ENCODE measurements at places on chromosomes 1 and 21. TPM values are rescaled to one million over a fixed set of nuclear protein-coding genes. Genes with fewer than 3 reads are reported as not detected.

DNA sequence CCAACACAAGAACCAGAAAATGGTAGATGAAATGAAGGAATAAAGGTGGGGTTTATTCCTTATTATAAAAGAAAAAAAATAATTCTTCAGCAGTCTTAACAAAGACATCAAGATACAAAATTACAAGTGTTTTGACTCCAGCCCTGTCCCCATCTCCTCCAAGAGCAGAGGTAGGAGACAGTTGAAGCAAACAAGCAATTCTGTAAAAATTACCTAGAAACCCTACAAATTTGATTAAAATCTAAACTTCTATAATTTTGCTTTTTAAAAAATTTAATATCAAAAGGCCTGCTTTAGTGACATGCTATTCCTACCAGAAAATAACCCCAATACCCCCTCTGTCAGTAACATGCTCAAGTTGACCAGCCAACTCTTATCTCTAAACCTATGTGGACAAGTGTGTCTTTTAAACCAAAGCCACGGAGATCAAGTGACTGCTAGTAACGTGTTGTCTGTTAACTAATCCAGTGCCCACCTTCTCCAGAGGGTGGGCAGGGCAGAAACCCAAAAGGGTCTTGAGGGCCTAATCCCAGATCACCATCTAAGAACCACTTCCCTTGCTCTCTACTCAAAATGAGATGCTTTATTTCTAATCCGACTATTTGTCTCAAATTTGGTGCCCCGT lies 8.4 kb downstream of the GLUL start:
- DNase-seq, result no peak

- DNase-seq, result no peak
These were observed 31.6 kb downstream of the MAPKAPK2 start for GRCh38 chr1:206716159-206716869.

DNA sequence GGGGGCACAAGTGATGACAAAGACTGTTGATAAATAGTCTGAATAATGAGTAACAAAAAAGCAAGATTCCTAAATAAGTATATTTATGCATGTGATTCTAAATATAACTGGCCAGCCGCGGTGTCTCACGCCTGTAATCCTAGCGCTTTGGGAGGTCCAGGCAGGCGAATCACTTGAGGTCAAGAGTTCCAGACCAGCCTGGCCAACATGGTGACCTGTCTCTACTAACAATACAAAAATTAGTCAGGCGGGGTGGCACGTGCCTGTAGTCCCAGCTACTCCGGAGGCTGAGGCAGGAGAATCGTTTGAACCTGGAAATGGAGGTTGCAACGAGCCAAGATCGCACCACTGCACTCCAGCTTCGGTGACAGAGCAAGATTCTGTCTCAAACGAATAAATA lies 161.5 kb downstream of the TOMM20 start:
- DNase-seq, result no peak

DNA sequence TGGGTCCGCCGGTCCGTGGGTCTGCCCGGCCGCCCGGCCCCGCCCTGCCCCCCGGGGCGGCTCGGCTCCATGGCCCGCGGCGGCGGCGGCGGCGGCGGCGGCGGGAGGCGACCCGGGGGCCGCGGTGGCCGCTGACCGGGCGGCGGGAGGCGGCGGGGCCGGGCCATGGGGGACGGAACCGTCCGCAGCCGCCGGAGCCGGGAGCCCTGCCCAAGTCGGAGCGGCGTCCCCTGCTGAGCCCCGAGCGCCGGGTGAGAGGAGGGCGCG lies 184 bp downstream of the B4GALT2 start:
- no peak for DNase-seq

GRCh38 chr1:81758181-81758580 lies 42.6 kb upstream of the ADGRL2 start:
- DNase-seq, result peak; percentile 0

DNA sequence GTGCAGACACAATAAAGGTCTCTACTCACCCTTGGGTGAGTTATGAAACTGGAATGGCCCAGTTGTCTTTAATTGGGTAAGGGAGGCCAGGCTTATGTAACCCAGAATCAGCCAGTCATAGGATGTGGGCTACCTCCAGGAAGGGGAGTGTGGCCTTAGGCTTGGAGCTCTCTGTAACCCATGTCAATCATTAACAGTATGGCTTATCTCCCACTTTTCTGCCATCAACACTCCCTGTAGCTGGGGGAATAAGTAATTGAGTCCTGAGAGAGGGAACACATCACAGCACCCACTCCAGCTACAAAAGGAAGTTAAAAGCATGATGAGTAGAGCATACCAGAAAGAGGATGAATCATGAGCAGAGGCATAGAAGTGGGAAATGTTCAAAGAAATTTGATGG lies 327.0 kb upstream of the DUSP10 start:
- DNase-seq, result no peak

DNA sequence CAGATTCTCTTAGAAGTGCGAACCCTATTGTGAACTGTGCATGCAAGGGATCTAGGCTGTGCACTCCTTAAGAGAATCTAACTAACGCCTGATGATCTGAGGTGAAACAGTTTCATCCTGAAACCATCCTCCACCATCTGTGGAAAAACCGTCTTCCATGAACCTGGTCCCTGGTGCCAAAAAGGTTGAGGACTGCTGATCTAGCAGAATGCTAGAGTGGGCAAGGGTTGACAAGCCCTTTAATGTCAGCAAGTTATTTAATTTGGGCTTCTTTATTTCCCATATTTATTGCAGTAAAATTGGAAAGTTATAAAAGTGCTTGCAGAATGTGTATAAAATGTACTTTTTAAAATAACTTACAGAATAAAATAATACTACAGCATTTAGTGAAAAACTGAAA lies 26.4 kb downstream of the ALG14 start:
- no peak for DNase-seq

GRCh38 chr1:221832617-221833016 lies 90.7 kb upstream of the DUSP10 start:
- peak; percentile 42 for DNase-seq

DNA sequence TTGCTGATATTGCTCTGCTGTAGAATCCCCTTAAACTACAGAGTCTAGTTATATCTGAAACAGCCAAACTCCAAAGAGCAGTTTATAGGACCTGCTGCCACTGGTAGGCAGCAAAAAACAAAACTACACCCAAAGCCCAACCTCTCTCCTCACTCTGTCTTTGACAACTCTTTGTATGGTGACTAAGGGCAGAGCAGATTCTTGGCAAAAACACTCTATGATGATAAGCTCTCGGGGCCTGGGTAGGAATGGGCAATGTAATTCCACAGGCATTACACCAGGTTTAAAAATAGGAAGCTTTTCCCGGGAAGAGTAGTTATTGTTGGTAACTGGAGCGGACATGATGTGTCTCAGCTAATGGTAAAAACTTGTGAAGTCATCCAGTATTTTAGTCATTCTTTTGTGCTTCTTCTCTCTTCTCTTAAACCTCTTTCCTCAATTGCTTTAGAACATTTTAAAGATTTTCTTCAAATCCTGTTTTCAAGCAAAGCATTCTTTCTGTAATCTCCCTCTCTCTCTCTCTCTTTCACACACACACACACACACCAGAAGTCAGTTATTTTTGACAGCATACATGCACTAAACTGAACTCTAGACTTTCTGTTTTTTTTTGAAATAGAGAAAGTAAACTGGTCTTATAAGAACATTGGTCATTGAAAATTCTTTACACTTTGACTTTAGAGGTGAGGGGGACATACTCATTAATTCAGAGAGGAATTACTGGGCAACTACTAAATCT lies 193.5 kb downstream of the PAPPA2 start:
- peak; percentile 95 for DNase-seq

- no peak for DNase-seq
These were observed 284.1 kb downstream of the HHIPL2 start for GRCh38 chr1:222263791-222264190.

GRCh38 chr1:207745839-207746767 lies 5.8 kb upstream of the CD46 start:
- DNase-seq, result no peak

- DNase-seq, result no peak
These were observed 17.0 kb downstream of the PADI2 start for GRCh38 chr1:17102232-17102631.

GRCh38 chr1:212608959-212609700 lies 569 bp downstream of the ATF3 start:
- peak; percentile 56 for DNase-seq

DNA sequence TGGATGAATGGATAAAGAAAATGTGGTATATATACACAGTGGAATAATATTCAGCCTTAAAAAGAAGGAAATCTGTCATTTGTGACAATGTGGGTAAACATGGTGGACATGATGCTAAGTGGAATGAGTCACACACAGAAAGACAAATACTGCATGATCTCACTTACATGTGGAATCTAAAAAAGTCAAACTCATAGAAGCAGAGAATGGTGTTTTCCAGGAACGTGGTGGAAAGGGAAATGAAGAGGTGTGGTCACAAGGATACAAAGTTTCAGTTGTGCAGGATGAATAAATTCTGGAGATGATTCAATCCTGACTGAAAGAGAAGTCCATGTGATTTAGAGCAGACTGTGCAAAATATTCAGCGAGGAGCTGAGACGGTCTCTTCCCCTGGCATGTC lies 56.6 kb downstream of the RYR2 start:
- DNase-seq, result no peak

DNA sequence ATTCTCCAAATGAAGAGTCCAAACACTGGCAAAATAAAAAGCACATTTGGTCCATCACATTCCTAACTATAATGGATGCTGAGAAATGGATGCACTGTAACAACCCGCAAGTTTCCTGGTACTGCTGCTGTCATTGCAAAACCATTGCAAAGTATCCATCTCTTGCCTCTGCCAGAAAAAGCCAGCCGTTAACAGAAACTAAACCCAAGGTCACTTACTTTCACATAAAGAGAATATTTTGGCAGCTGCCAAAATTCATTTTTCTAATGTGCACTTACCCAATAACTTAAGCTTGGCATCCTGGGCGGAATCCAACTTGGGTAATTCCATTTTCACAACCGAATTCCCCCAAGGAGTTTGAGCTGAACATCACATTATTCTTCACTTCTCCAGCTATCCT lies 77.0 kb upstream of the LRRC8D start:
- no peak for DNase-seq

MAP3K6 gene
- total RNA-seq, result 8.3 TPM

THEM5 gene
- total RNA-seq, result not detected

MFAP2 gene
- 16.2 TPM for total RNA-seq

ADARB1 gene
- total RNA-seq, result 22.9 TPM

OR6N1 gene
- not detected for total RNA-seq

PEX11B gene
- 21.1 TPM for total RNA-seq

MNDA gene
- total RNA-seq, result not detected

SPRR5 gene
- not detected for total RNA-seq

CFHR5 gene
- not detected for total RNA-seq

HMCN1 gene
- 12.3 TPM for total RNA-seq

PLA2G4A gene
- total RNA-seq, result 3.9 TPM

LMX1A gene
- not detected for total RNA-seq

All from fibroblast of lung (primary cell).